ENCODE measurements at places on chromosomes 4 and X.

GRCh38 chrX:124507246-124507645 is 160.9 kb downstream of the SH2D1A start:
- no peak for DNase-seq

DNA sequence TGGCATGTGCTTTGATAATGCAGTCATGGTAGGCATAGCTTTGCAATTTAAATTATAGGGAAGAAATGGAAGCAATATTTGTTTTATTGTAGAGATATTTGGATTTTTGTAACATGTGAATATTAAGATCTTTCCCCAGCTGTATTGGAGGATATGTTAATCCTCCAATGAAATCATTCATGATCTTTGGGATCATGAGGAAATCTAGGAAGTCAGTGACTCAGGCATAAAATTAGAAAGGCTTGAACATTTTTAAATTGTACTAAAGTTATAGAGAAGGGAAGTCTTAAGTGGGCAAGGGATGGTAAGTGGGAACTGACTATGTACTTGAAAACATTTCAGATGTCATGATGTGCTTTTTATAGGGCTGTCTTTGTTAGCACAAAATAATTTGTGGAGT is 46.8 kb downstream of the FIP1L1 start:
- no peak for DNase-seq

DNA sequence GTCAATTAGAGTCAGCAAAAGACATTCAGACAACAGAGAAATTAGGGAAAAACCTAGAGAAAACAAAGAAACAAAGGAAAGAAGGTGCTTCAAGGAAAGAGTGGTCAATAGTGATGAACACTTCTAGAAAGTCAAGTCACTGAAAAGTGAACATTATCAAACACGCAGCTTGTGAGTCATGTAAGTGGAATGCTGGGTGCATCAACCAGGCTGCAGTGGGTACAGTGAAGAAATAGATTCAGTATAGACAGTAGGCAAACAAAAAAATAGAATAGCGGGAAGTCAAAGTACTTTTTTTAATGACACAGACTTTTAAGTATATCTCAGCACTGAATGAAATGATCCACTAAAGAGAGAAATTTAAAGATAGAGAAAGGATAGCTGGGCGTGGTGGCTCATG is 245.8 kb downstream of the ARHGAP24 start:
- DNase-seq: no peak

- peak; percentile 87 for DNase-seq
These were observed 982 bp downstream of the PDLIM5 start for GRCh38 chr4:94452476-94453371.

DNA sequence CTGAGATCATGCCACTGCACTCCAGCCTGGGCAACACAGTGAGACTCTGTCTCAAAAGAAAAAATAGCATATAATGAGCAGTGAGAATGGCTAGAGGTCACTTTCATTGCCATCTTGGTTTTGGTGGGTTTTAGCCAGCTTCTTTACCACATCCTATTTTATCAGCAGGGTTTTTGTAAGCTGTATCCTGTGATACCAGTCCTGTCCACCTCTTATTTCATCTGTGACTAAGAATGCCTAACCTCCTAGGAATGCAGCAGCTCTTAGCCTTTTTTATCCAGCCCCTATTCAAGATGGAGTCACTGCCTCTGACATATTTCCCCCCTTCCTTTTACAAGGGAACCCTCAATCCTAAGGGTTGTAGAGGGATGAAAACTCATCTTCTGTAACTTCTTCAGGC is 26.1 kb upstream of the IGFBP7 start:
- no peak for DNase-seq

- DNase-seq: no peak
These were observed 386.0 kb downstream of the TLL1 start for GRCh38 chr4:166259081-166259480.

- no peak for DNase-seq
These were observed 24.1 kb downstream of the FAT4 start for GRCh38 chr4:125338814-125339213.

- no peak for DNase-seq
These were observed 23.0 kb downstream of the GABRA3 start for GRCh38 chrX:152428120-152428519.

DNA sequence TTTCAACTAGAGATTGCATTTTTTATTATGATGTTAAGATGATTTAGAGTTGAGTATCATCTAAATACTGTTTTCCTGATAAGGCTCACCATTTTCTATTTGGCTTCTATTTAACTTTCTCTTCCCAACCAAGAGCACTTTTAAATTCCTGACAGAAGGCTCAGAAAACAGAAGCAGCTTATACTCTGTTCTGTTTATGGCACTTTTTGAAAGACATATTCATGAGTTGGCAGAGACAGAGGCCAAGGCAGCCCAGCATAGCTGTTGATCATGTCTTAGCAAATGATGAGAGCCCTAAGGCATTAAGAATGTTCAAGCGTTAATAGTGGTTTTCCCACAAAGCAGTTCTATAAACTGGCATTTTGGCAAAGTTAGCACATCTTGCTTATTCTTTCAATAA is 330.3 kb downstream of the TRAM1L1 start:
- DNase-seq: no peak

DNA sequence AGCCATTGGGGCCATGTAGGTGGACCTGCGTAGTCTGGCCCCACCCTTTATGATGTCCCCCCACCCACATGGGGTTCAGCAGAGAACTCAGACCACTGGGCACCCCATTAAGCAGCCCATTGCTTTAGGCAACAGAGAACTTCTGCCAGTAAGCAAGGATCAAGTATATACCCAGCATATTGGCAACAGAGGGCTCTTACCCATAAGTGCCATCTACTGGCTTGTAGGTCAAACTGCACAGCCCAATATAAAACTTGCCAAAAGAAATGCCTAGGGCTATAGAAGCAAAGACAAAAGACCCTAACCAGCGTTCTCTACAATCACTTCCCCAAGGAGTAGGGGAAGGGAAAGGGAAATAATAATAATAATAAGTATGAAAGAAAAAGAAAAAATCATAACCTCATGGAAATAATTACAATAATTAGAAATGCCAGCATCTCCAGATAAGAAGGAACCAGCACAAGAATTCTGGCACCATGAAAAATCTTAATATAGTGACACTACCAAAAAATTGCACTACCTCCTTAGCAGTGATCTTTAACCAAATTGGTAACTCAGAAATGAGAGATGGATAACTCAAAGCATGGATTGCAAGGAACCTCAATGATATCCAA is 1090.7 kb downstream of the FAT4 start:
- no peak for DNase-seq

- DNase-seq: no peak
These were observed 65.9 kb downstream of the LARP7 start for GRCh38 chr4:112702892-112703291.

DNA sequence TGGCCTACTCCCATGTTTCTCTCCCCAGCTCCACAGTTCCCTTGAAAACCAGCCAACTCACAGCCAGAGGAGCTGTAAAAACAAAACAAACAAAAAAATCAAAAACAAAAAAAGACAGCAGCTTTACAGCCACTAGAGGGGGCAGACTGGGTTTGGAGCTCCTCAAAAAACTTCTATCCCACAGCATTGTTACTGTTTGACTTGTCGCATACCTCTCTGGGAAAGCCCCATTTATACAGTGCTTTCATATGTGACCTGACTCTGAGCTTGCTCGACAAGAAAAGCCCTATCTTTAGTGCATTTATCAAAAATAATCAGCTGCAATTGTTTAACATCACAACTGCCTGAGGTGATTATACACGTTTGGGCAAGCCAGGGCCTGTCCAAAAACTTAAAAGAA is 21.6 kb downstream of the TSPAN6 start:
- DNase-seq: no peak

DNA sequence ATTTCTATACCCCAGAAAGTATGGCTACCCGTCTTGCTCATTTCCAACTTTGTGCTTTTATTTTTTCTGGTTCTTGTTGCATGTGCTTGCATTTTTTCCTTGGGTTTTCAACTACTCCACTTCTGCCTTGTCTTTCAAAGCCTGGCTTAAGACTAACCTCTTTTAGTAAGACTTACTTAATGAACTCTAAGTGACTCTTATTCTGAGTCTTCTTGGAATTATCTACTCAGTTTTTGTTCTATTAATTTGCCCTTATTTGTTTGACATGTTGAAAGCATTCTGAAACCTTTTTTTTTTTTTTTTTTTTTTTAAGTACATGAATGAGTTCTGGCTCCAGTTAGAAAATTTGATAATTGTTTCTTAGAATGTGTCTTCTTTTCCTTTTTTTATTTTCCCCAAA is 74.8 kb downstream of the SLIT2 start:
- no peak for DNase-seq

DNA sequence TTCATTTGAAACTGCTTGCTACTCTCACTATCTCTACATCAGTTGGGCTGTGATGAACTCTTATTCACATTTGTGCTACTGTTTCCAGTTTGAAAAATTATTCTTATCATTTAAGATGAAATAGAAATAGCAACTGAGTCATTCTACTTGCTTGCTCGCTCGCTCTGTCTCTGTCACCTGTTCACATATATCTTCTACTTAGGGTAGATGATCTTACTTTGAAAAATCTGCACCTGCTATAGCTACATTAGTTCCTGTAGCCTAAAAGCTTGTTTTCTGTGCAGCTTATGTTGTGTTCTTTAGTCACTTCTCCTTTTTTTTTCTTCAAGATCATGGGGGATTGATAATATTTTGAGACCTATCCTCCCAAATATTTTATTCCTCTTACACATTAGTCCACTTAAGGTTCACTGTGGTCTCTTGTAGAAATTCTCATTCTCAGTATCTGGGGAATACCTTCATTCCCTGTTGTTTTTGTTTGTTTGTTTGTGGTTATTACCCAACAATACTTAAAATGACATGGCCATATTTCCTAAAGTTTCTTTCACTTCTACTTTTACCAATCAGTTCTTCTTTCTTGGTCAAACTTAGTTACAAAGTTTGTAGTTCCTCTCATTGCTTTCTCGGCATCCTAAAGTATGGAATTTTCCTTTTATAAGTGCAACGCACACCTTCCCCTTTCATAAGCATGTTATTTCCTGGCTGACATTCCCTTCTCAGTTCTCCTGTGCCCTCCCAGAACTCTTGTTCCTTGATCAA is 36.5 kb downstream of the CLCN5 start:
- DNase-seq: no peak

- no peak for DNase-seq
These were observed 13.3 kb upstream of the CRMP1 start for GRCh38 chr4:5906191-5906590.

DNA sequence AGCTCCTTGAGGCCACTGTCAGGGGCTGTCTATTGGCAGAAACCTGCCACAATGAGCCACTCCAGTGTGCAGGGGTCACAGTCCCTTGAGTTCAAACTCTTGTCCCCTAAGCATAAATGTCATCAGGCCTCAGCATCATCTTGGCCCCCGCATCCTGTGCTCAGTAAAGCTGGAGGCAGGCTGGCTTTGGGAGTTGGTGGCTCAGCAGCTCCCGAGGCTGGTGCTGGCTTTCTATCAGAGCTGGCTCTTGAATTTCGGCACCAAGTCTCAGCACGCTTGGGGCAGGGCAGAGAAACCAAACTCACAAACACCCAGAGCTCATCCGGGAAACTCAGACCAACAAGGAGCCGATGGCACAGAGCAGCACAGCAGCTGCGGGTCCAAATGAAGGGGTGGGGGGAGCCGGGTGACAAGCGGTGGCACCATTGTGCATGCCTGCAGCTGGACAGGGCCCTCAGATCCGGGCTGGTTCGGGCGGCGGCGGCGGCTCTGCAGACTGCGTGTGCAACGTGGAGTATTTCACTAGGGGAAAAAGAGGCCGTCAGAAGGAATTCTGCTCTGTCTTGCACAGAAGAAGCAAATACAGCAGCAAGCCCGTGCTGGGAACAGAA is 75.5 kb downstream of the MTMR1 start:
- peak; percentile 80 for DNase-seq

DNA sequence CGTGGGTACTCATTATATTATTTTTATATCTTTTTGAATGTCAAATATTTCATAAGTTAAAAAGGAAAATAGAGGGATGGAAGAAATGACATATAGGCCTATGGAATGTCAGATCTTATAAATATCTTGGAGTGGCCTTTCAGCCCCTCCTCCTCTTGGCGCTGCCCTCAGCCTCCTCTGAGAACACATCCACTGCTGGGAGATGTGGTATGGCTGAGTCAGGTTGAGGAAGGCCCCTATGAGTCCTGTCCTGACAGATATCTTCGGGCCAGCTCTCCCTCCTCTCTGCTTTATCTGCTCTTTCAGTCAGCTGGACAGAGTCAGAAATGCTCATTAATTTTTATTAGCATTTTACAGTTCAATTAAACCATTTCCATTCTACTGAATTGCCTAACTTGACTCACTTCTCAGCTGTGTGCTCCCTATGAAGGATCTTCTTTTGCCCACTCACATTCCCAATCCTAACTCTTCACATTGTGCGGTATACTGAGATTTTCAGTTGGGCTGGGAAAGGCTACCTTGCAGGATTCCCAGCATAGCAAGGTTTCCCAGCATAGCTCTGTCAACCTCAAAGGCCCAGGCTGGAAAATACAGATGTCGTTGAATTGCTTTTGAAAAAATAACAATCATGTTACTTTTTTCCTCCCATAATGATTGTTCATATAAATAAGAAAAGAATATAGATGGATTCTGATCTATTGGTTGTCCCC is 128.0 kb downstream of the ARHGEF9 start:
- no peak for DNase-seq

GRCh38 chrX:69285881-69286564 is 120.8 kb upstream of the PJA1 start:
- DNase-seq: no peak

DNA sequence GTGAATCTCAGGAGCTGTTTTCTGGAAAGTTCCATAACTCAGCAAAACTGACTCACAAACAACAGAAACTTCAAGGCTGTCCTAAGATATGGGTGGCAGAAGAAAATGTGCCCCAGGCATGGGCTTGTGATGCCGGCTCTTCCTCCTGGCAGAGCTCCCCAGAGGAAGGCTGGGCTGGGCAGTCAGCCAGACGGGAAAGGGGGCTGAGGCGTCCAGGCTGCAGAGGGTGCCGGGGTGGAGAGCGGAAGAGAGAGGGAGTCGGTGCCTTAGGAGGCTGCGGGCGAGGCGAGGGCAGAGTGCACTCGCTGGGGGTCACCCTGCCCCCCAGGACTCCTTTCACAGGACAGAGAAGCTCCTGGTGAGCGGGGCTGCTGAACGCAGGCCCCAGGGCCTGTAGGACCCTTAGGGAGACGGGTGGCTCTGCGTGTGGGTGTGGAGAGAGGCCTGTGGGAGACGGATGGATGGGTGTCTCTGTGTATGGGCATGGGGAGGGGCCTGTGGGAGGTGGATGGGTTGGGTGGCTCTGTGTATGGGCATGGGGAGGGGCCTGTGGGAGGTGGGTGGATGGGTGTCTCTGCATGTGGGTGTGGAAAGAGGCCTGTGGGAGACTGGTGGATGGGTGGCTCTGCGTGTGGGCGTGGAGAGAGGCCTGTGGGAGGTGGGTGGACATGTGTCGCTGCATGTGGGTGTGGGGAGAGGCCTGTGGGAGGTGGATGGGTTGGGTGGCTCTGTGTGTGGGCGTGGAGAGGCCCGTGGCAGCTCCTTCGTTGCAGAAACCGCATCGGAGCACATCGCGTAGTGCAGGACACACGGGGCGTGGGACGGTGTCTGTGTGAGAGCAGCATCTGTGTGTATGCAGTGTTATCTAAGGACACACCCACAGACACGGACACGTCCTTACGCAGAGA is 15.9 kb downstream of the PCGF3 start:
- peak; percentile 91 for DNase-seq

- no peak for DNase-seq
These were observed 69.2 kb upstream of the PNPLA4 start for GRCh38 chrX:7996414-7996813.

Data from osteocyte (in vitro differentiated cells).